Renal cortex interstitium (tissue), 15 donors: ENCODE measurements at places on chromosomes 6 and 20.

GRCh38 chr6:156776470-156776839 is 723 bp upstream of the ARID1B start:
- DNase-seq: peak; percentile 29

DNA sequence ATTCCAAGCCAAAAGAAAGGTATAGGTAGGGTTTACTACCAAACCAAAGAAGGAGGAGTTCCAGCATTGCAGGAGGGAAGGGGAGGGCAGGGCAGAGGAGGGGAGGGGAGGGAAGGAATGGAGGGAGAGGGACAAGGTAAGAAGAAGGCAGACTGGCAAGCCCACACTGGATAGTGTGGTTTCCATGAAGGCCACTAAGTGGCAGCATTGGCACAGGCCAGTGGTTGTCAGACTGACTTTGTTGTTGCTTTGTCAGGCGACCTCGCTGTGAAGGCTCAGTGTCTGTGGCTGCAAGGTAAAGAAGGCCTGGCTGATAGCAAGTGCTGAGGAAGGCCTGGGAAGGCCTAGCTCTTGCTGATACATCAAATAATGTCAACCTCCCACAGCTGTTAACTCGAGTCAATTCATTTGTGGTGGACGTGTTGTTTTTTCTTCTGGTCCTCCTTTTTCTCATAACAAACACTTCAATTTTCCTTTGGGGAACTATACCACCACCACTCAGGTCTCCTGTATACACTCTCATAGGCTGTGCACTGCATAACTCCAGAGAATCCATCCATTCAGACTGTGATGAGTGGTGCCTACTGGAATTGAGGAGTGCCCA is 7.7 kb upstream of the ZNF334 start:
- DNase-seq: no peak

GRCh38 chr6:81138236-81138635 is 614.2 kb downstream of the TENT5A start:
- no peak for DNase-seq

DNA sequence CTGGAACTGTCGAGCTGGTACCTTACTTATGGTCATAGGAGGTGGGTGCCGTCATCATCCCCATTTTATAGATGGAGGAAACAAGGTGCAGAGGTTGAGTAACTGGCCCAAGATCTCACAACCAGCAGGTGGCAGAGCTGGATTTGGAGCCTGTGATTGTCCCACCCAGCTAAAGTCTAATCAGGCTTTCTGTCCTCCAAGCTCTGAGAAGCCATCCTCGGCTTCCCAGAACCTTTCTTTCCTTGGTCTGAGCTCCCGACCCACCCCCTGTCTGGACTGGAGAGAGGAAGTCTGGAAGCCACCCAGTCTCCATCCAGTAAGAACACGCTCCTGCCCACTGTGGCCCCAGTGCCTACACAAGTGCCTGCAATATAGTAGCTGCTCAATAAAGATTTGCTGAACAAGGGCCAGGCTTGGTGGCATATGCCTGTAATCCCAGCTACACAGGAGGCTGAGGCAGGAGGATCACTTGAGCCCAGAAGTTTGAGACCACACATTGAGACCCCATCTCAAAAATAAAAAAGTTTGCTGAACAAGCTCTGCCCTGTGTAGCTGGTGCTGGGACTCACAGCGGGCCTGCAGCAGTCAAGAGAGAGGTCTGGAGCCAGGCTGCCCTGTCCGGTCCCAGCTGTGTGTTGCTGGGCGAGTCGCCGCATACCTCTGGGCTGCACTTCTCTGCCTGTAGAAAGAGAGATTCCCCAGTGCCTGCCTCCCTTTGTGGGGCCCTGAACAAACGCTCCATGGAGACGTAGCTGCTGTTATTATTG is 32.5 kb upstream of the DLGAP4 start:
- DNase-seq: no peak

DNA sequence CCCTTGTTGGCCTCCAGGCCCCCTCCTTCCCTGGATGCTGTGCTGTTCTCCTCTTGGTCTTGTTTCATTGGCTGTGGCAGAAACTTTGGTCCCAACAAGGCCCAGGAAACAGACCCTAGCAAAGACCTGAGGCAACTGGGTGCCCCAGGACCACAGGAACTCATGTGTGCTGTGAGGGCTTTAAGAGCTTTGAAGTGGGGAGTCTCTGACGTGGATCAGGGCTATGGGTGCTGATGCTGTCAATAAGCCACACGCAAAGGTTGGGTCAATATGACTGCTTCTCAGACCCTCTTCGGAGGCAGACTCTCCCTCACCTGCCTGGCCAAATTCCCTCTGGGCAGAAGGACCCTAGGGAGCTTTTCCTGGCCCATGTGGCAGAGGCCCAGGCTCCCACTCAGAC is 91.5 kb upstream of the MLN start:
- DNase-seq: no peak

DNA sequence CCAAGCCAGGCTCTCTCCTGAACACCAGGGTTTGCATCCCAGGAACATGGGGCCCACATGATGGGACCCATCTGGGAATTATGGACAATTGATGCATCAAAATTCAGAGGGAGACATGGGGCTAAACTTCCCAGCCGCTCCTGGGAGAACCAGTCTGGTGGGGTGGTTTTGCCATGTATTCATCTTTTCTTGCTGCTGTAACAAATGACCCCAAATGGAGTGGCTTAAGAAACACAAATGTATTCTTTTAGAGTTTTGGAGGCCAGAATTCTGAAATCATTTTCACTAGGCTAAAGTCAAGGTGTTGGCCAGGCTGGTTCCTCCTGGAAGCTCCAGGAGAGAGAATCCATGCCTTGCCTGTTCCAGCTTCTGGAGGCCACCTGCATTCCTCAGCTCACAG is 6.5 kb downstream of the SLC13A3 start:
- no peak for DNase-seq

DNA sequence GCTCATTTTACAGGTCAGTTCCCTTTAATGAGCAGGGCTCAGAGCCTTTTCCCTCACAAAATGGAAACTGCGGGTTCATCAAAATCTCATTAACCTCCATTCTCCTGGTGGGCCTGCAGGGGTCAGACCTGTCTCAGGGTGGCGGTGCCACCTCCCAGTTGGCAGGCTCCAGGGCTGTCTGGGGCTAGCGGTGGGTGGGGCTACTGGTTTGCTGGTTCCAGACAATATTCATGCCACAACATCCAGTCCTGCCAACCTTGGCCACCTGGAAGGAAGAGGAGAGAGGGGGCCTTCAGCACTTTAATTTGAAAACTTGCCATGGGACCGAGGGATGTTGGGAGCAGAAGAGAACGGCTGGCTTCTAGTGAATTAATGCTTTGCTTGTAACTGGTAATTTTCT is 41.9 kb upstream of the CTNNBL1 start:
- no peak for DNase-seq

DNA sequence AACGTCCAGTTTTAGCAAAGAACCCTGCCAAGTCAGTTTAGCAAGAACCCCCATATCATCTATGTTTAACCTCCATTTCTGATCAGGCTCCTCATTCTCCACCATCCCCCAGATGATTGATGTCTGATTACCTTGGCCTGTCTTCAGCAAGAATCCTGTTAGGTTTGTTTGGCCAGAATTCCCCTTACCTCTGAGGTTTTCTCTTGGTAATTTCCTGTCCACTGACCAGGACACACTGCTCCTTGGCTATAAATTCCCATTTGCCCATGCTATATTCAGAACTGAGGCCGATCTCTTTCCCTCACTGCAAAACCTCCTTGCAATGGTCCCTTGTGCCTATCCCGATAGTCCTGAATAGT is 27.0 kb downstream of the ZNF311 start:
- DNase-seq: no peak

GRCh38 chr20:47489448-47489872 is 12.2 kb upstream of the NCOA3 start:
- no peak for DNase-seq

DNA sequence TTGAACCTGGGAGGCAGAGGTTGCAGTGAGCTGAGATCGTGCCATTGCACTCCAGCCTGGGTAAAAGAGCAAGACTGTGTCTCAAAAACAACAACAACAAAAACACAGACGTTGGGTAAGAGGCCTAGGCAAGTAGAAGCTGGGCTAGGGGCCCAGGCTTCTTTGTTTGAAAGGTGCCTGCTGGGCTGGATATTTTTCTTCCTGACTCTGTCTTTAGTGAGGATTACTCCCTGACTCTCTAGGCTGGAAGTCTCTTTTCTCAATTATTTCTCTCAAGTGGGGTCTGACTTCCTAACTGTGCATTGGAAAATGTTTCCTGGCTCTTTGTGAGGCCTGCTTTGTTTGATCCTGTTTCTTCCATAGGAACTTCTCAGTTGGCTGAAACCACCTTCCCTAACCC is 76.5 kb upstream of the DTNBP1 start:
- no peak for DNase-seq

- no peak for DNase-seq
These were observed 6.1 kb upstream of the LEMD2 start for GRCh38 chr6:33794910-33795623.

DNA sequence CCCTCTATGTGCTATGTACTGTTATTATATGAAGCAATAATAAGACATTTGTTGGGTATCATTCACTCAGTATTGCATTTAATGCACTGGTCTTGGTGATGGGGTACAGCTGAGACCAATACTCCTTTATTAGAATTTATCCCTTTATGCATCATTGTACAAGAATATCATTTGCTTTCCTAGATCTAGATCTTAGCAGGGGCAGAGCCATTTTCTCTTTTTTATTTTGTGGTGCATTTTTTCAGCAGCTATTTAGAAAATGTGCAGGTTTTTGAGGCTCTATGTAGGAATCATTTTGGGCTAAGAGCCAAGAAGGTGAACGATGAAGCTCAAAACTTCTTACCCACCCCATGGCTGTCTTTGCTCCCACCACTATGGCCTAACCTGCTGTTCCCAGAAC is 114.2 kb downstream of the OR2B2 start:
- no peak for DNase-seq

DNA sequence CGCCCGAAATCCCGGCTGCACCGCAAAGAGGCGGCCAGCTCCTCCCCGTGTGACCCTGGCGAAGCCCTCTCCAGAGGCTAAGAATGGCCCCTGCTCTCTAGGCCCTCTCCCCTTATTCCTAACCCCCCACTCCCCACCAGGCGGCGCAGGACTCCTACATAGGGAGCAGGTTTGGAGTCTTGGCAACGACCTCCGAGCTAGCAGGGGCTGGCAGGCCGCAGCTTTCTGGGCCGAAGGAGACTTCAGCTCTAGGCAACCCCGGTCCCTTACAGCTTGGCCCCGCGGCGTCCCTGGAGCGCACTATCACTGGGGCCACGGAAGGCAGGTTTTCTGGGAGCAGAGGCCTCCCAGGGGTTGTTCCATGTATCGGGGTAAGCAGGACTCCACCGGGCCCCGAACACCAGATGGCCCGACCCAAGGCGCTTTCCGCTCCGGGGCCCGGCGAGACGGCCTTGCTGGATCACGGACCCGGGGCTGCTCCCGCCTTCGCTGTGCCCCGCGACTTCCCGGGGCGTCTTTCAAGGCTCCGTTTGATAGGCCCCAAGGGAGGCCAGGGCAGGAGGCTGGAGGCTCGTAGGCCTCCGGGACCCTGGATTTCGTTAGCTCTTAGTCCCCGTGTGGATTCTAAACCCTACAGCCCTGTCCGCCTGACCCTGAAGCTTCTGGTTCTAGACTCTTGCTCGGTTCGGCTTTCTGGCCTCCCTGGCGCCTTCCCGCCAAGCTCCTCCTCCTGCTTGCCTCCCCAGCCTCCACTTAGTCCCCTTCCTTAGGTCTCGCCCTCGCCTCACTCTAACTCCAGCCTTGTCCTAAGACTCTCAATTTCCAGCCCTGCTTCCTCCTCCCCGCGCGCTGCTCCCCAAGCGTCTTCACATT is 1.9 kb downstream of the SLC32A1 start:
- DNase-seq: no peak

GRCh38 chr6:170125456-170126300 is 165.2 kb downstream of the DLL1 start:
- no peak for DNase-seq

DNA sequence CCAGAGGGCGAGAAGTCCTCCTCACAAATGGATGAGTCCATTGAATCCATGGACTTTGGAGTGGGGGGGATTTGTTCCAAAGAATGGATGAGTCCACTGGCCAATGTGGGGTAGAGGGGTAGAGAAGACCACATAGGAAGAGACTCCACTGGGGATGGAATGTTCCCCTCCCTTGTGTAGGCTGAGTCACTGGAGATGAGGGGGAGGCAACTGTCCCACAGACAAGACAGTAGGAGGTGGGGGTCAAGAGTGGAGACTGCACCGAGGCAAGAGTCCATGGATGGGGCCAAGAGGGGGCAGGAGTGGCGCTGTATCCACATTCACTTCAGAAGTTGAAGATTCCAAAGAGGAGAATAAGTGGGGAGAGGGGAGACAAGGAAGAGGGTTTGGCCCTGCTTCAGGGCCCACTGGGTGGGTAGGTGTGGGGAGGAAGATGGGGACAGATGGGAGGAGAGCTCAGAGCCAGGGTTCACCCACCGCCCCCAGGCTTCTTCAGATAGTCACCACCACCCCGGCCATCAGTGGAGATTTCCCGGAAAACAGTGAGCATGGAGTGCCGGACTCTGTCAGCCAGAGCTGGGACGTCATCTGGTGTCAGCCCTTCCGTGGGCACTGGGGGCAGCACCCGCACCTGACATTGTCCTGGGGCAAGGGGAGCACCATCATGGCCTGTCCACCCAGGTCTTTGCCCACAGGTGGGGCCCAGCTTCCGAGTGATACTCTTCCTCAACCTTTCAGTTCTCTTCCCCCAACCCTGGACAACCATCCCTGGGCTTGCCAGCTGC is 4.6 kb downstream of the EGFL8 start:
- DNase-seq: no peak

DNA sequence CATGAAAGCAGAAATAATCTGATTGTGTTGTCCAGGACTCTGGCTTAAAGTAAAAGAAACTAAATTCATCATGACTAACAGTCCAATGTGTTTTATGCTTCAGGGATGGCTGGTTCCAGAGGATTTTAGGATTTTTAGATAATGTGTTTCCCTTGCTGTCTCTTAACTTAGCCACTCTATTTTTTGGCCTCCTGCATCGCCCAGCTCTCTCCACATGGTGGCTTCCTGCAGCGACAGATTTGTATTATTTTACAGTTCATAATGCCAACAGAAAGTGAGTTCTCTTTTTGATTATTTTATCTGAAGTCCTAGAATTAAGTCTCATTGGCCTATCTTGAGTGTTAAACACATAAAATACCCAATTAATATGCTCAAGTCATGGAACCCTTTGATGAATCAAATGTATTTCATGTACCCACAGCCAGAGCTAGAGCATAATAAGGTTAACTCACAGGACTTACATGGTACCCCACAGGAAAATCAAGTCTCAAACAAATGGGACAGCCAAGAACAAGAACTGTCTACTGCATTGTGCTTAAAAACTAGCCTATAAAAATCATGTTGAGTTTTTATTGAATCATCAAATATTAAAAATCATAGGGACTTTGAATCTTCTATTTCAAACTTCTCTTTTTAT is 582.5 kb downstream of the DOK5 start:
- DNase-seq: no peak

- DNase-seq: no peak
These were observed 21.6 kb downstream of the UQCC2 start for GRCh38 chr6:33689879-33690278.

- no peak for DNase-seq
These were observed 23.9 kb upstream of the VSTM2L start for GRCh38 chr20:37878835-37879599.

DNA sequence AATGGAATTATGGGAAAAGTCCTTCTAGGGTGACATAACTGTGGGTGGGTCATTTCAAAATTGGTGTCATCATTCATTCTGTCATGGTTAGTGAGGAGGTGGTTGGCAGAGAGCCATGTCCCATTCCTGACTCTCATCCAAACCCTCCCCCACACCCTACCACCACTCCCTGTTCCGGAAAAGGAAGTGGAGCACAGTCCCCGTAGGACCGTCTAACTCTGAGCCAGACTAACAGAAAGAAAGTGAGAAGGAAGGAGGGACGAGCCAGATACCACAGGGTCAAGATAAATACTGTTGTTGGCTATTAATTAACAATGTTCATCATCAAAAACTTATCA is 4.8 kb downstream of the TRIM10 start:
- no peak for DNase-seq

- DNase-seq: no peak
These were observed 74.2 kb upstream of the PHIP start for GRCh38 chr6:79152269-79152737.
